ENCODE measurements at places on chromosomes 5 and 9.

DNA sequence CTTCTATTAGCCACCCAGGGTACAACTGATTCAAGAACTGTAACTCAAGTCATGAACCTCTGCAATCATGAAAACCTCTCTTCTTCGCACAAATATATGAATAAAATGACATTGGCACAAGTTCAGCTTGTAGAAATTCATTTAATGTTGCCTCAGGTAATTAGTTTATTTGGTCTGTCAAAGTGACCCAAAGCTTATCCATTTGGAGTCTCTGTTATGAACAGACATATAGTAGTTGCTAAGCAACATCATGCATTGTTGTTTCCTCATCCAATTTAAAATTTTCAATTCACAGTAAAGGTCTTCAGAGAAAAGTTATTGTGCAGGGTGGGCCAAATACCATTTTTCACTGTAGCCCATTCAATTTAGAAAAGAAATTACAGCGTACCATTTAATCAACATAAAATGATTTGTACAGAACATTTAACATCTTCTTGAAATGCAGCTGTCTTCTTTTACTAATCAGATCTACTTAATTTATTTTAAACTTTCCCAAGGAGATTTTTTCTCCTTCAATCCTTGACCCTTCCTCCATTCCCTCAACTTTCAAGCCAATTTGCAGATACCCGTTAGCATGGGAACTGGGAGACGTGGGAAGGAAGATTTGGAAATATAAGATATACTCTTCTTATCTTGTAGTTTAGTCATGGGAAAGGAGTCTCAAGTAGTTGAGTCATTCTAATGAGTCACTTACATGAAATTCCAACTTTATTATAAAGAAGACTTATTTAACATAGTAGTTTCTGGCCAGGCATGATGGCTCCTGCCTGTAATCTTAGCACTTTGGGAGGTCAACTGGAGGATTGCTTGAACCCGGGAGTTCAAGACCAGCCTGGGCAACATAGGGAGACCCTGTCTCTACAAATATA, 231.3 kb downstream of the ATPSCKMT start:
- DNase-seq: peak; percentile 68

- no peak for DNase-seq
Observed at GRCh38 chr5:109281136-109281690, 128.6 kb downstream of the PJA2 start.

- no peak for DNase-seq
Observed at GRCh38 chr9:16180546-16180945, 627.7 kb downstream of the CCDC171 start.

- peak; percentile 43 for DNase-seq
Observed at GRCh38 chr9:88773627-88774244, 217.5 kb upstream of the S1PR3 start.

DNA sequence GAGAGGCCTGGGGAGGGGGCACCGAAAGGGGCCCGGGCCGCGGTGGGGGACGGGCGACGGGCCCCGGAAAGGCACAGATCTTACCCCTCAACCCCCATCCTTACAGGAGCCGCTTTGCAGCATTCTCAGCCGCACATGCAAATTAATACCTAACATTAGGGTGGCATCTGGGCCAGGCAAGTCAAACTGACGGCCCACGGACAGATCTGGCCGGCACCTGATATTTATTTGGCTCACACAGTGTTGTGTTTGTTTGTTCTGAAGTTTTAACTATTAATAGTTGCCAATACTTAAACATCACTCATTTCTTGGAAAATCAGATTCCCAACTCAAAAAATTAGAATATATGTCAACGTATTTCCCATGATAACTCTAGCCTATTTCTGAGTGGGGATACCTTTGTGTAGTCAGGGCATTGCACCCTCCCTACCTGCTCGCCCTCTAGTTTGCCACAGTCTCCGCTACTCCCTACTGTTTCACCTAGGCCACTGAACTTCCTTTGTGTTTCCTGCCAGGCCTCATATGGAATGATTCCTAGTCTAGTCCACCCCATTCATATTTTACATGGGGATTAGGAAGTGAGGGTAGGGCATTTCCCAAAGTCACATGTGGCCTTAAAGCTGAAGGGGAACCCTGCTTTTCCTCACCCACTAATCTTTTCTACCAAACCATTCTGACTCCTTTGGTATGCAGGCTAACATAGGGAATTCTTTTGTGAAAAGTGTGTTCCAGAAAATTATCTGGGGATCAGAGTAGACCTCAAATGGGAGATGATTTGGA, 71.9 kb upstream of the LARP1 start:
- no peak for DNase-seq

DNA sequence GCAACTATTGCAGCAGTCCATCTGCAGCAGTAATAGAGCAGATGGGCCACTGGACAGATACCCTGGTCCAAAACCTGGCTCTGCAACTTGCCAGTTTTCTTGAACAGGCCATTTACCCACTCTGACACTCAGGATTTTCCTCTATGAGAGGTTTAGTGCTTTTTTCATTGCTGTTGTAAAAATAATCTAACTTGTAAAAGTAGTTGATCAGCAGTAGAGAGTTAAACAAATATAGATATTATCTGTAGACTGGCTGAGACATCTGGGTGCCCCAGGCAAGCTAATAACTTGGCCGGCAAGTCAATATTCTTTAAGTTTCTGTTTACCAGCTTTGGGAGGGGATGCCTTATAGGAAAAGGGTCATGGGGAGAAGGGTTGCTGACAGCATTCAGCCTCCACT, 4.1 kb downstream of the DAPK1 start:
- DNase-seq: no peak

GRCh38 chr9:113516840-113517577, 53.5 kb downstream of the RGS3 start:
- no peak for DNase-seq

DNA sequence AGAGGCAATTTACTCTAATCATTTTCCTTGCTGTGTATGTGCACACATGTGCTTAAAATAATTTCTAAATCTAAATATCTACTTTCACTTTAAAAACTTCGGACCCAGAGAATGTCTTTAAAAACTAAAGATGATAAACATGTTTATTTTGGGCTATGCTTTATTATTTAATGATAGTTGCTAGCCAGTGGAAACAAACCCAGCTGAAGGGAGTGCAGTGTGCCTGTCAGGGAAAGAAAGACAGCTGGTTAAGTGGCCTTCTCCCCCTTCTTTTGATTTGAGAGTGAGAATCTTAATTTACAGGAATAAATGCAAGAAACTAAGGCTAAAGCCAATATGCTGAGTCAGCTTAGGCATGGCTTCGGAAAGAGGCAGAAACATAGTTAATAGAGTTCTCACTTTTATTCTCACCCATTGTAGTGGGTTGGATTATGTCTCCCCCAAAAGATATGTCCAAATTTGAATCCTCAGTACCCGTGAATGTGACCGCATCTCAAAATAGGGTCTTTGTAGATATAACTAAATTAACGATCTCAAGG, 111.4 kb downstream of the DCP2 start:
- DNase-seq: no peak

DNA sequence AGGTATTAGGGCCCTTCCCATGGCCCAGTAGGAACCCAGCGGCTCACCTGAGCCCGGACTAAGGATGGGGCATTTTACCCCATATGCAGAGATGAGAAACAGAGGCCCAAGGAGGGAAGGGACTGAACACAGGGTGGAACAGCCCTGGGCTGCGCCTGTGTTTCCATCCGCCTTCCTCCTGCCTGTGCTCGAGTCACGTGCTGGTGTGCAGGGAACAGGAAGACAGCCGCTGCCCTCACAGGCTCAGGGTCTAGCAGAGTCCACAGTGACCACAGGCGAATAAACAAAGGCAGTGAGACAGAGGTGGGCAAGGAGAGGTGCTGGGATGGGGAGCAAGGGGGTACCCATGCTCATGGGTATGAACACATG, 129.4 kb downstream of the C9orf50 start:
- DNase-seq: no peak

GRCh38 chr5:177304392-177305119, 957 bp downstream of the PRELID1 start:
- DNase-seq: no peak

DNA sequence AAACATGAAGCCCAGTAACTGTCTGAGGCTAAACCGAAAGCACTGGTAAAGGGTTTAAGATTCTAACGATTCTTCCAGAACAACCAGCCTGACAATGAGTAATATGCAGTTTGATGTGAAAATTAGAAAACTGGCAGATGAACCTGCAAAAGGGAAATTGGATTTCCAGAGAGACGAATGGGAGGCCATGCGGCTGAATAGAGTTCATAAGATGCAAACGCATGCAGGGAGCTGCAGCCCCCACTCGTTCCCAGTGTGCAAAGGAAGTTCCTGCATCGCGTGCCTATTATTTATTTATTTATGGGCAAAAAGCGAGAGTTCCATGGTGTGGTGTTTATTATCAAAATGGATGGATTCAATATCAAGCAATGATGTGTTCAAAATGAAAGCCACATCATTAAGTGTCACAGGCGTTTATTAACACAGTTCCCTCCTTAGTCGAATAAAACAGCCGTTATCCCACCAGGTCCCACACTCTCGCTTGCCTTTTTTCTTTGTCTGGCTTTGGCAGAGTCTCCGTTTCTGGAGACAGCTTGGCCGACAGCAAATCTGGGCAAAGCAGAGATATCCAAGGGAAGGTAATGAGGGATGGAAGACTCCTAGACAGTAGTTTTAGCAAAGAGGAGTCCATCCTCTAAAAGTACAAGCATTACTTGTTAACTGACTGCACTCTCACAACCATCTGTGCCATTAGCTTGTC, 451.4 kb downstream of the KDM4C start:
- DNase-seq: no peak

DNA sequence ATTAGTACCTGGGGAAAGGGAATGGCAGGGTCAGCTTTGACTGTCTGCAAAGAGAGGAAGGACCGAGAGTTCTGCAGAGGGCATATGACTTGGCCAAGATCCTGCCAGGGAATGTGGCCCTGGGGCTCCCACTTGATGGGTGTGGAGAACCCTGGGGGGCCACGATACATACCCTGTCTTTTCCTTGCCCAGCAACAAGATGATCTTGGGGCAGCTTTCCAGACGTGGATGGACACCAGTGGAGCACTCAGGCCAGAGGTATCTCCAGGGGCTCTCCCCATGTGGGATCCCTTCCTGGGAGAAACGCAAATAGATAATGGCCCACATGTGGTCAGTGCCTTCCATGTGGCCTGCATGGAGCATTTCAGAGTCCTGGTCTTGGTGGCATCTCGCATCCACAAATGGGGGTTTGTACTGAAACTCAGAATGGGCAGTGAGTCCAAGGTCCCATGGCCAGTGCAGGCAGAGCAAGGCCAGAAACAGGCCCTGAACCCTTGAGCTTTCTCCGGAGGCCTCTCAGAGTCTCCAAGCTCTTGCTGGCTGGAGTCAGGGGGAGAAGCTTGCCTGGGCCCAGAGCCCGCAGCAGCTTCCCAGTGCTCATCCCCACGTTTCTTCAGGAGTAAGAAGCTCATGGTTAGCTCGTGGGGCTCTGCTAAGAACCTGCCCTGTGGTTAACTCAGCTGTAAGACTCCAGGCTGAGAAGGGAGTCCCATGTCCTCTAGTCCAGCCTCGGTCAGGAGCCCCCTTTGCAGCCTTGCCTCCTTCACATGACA, 18.3 kb upstream of the ORM1 start:
- DNase-seq: no peak

DNA sequence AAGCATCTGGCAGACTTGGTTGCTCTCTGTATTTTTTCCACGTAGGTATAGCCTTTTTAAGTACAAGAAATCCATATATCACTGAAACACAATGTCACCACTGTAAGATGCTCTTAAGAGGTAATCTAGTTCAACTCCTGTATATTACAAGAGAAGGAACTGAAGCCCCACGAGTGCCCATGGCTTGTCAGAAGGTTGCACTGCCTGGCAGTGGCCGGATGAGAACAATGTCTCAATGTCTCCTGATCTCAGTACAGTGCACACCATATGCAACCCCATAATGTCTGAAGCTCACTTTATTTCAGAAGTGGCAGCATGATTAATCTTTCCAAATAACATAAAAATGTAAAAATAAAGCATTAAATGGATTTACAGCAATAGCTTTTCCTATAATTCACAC, 27.7 kb downstream of the TUT7 start:
- DNase-seq: no peak

GRCh38 chr9:37466037-37466709, 923 bp upstream of the ZBTB5 start:
- DNase-seq: peak; percentile 40

GRCh38 chr9:107175816-107176435, 107.2 kb upstream of the RAD23B start:
- DNase-seq: no peak

DNA sequence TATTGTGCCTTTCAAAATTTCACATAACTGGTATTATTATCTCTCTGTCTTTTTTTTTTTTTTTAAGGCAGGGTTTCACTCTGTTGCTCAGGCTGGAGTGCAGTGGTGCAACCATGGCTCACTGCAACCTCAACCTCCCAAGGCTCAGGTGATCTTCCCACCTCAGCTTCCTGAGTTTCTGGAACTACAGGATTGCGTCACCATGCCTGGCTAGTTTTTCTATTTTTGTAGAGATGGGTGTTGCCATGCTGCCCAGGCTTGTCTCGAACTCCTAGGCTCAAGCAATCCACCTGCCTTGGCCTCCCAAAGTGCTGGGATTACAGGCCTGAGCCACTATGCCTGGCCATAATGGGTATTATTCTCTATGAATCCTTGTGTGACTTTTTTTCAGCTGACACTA, 402.3 kb upstream of the SMARCA2 start:
- DNase-seq: no peak

DNA sequence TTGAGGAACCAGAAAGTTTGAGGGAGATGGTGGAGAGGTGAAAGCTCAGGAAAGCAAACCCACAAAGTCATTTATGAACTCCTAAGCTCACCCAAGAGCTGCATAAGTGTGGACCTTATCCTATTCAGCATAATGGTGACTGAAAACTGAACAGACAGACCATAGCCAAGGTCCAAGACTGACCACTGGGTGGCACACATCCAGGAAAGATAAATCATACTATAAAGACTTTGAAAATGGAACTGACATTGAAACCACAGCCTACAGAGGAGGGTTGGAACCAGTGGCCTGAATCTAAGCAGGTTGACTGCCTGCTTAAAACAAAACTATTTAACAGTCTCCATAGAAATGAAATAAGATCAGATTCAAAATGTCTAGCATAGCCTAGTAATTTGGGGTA, 121.0 kb upstream of the RGS7BP start:
- DNase-seq: no peak

DNA sequence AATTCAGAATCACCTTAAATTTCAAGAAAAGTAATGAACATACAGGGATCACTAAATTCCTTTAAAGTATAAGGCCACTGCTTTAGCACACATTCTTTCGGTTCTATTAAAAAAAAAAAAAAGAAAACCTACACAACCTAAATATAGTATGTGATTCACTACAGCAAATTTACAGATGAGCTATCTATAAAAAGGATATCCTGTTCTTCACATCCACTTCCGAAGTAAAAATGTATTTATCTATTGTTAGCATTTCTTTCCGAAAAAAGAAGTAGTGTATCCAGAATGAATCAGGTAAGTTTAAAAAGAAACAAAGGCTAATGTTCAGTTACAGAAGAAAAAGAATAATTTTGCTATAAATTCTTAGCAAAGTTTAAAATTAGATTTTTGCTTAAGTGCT, 70.2 kb downstream of the ECPAS start:
- DNase-seq: no peak

DNA sequence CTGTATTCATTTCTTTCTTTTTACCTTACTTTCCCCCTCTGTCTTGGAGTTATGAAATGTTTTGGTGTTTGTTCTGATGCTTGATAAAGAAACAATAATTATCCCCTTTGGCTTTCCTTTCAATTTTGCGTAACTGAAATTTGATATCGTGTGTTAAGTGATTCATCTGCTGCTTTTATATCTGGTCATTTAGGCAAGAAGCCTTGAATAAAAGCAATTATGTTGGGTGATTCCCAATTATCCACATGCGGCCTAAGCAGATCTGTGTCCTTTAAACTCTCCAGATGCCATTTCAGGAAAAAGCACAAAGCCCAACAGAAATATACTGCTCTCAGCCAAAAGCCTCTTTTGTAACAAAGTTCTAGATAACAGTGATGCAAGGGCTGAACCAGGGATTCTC, 92.8 kb downstream of the TAF11L14 start:
- DNase-seq: no peak

All from skeletal muscle cell (primary cell).